ENCODE measurements at places on chromosomes 11 and 22. TPM values are rescaled to one million over a fixed set of nuclear protein-coding genes. Genes with fewer than 3 reads are reported as not detected.

The PIM3 gene
- 158 TPM for total RNA-seq

The TMEM9B gene
- 16.3 TPM for total RNA-seq

The TLCD5 gene
- total RNA-seq: 0.36 TPM

The XKR3 gene
- total RNA-seq: not detected

The ZNF280A gene
- not detected for total RNA-seq

The CASP1 gene
- 31.9 TPM for total RNA-seq

The DENND6B gene
- 5.3 TPM for total RNA-seq

The SHANK3 gene
- total RNA-seq: 0.16 TPM

The EHF gene
- total RNA-seq: not detected

The CAVIN3 gene
- total RNA-seq: 15.9 TPM

The ALG12 gene
- total RNA-seq: 12.0 TPM

The APOA5 gene
- not detected for total RNA-seq

The P2RX6 gene
- 0.25 TPM for total RNA-seq

The NEFH gene
- total RNA-seq: 8.6 TPM

The RBMXL2 gene
- total RNA-seq: not detected
